CD4-positive, alpha-beta T cell treated with Interferon alpha-2 for 1 hour (primary cell): ENCODE measurements at places on chromosomes 3 and 15.

GRCh38 chr15:62783303-62783957 lies 259.1 kb upstream of the TPM1 start:
- DNase-seq: no peak

DNA sequence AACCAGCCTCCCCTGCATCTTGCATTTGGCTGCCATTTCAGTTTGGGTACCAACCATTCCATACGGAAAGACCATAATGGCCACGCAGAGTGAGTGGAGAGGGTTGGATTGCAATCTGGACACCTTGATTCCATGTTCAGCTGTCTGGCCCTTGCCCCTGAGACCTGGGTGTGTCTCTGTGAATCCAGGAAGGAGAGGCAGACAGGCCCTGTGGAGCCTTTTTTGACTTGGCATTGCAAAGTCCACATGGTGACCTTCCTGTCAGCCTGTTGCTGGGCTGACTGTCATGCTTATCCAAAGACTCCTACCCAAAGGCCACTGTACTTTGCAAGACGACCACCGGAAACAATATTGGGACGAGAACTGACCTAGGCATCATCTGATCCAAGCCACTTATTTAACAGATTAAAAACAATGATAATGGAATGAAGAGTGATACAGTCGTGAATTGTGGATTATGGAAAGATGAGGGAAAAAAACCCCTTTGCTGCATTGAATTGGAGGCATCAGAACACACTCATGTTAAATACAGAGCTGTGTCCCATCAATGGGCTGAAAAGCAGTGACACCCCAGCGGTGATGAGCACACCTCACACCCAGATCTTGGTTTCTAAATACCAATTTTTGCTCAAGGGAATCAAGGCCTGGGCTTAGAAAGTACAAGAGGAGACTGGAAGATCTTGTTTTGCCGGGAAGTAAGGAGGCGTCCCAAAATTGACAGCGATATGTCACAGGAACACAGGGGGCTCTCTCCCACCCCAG lies 86.0 kb downstream of the LRRK1 start:
- DNase-seq: no peak

GRCh38 chr3:150077581-150078247 lies 107.0 kb upstream of the PFN2 start:
- DNase-seq: no peak

- DNase-seq: no peak
Observed at GRCh38 chr15:92831336-92831654, 68.8 kb upstream of the CHD2 start.
